ENCODE measurements at places on chromosomes 1 and 21.

GRCh38 chr1:183070923-183071618 is 47.9 kb downstream of the LAMC1 start:
- no peak for DNase-seq

GRCh38 chr1:89670163-89670562 is 37.2 kb downstream of the LRRC8C start:
- DNase-seq: no peak

- no peak for DNase-seq
These were observed 9.6 kb downstream of the DISC1 start for GRCh38 chr1:231636157-231636556.

- no peak for DNase-seq
These were observed 31.1 kb downstream of the AHDC1 start for GRCh38 chr1:27572679-27573426.

GRCh38 chr21:46538262-46538661 is 66.6 kb downstream of the S100B start:
- DNase-seq: no peak

GRCh38 chr1:193709607-193710006 is 523.2 kb upstream of the B3GALT2 start:
- DNase-seq: no peak

GRCh38 chr1:150311762-150312161 is 9.6 kb upstream of the PRPF3 start:
- DNase-seq: no peak

- no peak for DNase-seq
These were observed 56.0 kb downstream of the TBCE start for GRCh38 chr1:235423214-235423652.

DNA sequence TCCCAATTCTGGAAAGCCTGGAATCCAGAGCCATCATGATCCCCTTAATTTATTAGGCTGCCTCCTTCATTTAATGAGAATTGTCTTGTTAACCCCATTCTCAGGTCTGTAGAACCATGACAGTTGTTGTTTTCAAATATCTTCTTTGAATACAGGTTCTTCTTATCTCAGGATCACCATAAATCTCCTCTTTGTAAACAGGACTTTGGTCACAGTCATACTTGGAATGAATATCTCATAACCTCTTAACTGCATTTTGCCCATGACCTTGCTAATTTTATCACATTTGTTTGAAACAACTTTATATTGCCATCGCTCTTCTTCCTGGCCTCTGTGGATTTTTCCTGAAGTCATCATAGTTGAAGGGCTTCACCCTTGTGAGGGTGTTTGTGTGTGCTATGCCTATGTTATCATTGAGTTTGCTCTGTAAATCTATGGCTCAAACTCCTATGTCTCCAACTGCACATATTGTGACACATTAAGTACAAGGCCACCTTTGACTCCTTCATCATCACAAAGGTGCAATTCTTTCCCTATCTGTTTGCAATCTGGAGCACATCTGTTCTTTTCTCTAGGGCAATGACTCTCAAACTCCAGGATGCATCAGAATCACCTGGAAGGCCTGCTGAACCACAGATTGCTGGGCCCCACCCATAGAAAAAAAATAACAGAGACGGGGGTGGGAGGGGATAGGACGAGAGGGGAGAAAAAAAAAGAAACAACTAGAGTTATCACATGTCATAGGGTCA is 54.2 kb downstream of the FCRL5 start:
- no peak for DNase-seq

DNA sequence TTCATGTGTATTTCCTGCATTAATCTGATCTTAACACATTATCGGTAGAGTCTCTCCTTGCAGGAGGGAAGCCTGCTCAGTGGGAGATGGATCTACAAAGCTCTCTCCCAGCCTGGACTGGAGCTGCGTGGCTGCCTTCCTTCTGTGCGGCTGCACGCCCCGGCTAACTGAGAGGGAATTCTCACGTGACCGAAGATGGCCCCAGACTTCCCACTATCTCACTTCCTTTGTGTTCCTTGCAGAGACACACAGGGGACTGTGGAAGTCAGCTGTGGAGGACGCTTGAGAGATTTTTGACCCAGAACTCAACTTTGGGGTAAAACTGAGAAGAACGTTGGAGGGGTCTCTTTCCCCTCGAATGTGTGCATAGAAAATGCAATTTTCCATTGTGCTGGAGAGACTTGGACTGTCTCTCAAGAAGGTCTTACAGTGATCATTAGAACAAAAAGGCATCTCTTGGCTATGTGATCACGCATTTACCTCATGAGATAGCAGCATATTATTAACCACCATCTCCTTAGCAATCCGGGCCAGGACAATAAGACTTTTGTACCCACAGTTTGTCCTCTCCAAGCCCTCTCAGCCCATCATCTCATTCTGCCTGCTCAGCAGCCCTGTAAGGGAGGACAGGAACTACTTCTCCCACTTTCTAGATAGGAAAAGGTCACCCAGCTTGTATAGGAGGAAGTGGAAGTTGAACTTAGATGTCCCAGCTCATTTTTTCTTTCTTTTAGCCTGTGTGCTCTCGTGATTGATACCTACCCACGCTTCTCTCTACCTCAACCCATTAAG is 49.3 kb upstream of the TARBP1 start:
- DNase-seq: no peak

DNA sequence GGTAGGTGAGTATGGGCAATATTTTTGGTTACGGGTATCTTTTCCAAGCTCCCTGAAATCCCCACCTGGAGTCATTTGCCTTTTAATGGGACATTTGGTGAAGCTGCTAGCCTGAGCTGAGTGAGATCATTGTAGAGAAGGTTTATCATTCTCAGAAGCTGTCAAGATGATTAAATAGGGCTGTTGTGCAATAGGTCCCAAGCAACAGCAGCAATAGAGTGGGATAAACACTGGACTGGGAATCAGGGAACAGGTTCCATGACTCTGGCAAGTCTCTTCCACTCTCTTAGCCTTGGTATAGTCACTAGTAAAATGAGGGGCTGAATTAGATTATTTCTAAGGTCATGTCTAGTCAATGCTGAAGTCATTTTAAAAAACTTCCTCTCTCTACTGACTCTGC is 30.3 kb upstream of the FAM78B start:
- no peak for DNase-seq

GRCh38 chr1:213669964-213670691 is 317.6 kb upstream of the PROX1 start:
- DNase-seq: no peak

DNA sequence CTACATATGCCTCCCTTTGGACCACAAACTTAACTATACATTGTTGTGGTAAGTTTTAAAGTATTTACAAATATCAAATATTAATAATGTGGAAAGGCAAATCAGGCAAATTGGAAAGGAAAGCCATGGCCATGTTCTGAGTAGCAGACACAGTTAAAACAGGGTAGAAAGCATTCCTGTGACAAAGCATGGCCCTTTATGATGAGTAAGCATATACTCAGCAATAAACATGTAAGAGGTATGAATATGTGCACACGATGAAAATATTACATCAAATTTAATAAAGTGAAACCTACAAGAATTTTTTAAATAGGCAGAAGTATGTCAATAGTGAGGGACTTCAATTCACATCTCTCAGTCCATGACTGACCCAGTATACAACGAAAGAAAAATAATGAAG is 389.2 kb downstream of the DSCAM start:
- no peak for DNase-seq
